ENCODE measurements at places on chromosomes 1 and 21.

- no peak for DNase-seq
Observed at GRCh38 chr1:86751923-86752322, 47.5 kb downstream of the SH3GLB1 start.

DNA sequence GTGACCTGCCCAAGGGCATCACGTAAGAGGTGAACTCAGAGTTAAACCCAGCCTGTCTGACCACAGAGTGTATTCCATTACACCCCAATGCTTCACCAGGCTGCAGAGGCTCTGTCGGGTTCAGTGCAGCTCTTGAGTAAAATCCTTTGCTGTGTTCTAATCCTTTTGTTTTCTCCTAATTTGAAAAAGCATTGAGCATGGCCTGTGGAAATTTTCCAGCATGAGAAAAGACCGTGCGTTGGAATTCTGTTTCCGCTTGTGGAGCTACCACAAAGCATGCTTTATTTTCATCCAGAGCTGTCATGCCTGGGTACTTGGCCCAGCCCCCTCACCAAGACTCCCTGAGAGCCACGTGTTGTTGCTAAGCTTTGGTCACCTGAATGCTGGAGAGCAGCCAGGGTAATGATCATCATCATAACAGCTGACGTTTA is 317.6 kb downstream of the PRDM2 start:
- DNase-seq: no peak

- no peak for DNase-seq
Observed at GRCh38 chr1:119516680-119517079, 9.7 kb downstream of the HSD3B1 start.

- DNase-seq: no peak
Observed at GRCh38 chr1:153342178-153342577, 6.5 kb downstream of the PGLYRP4 start.

DNA sequence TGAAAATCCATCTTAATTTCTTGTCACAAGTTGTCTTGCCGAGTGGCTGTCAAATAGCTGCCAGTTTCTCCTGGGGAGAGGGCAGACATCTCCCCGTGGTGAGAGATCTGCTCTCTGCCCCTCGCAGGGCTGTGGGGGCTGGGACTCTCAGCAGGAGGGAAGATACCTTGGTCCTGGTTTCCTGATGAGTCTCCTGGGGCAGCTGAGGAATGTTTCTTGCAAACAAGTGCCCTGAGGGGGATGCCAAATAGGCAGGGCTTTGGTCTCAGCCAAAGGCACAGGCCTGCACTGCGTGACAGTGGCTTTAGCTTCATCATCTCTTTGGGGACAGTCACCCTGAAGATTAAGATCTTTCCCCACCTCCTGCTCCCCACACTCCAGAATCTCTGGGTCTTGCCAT is 40.9 kb downstream of the SYT6 start:
- DNase-seq: no peak

GRCh38 chr1:3440711-3441409 is 13.6 kb upstream of the ARHGEF16 start:
- no peak for DNase-seq

DNA sequence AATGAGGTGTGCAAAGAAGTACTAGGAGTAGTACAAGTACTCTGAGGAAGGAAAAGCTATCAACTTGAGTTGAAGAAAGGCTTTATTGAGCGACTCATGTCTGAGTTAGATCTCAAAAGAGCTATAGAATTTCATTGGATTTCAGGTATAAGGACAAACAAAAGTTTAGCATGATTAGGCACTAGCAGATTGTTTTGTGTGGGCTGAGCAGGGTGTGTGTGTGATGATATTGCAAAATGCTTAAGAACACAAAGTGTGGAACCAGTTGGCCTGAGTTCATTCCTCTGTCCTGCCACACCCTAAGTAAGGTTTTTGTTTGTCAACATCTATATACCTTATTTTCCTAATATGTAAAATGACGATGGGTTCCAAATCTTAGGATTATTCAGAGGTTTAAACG is 158.9 kb downstream of the KCNK2 start:
- DNase-seq: no peak

- no peak for DNase-seq
Observed at GRCh38 chr1:54995835-54996234, 2.9 kb upstream of the BSND start.

DNA sequence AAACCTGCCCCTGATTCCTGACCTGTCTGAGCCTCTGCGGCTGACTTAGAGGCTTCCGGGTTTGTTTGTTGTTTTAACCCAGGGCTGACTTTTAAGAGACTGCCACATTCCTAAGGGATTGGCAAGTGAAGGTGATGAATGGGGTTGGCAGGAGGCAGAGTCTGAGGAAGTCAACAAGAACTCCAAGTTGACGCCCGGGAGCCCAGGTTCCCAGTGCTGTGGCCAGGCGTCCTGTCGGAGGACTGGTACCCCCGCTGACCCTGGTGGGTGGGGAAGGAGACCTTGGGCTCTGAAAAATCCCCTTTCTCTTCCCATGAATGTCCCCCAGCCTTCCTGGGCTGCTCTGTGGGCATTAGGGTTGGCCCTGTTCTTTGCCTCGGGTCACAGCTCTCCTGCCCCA is 19.7 kb upstream of the EPS8L3 start:
- DNase-seq: peak; percentile 63

GRCh38 chr1:92975551-92976232 is 14.4 kb upstream of the DIPK1A start:
- no peak for DNase-seq

GRCh38 chr1:50251702-50252101 is 143.0 kb downstream of the ELAVL4 start:
- DNase-seq: no peak

- DNase-seq: no peak
Observed at GRCh38 chr1:111725192-111725591, 14.0 kb downstream of the INKA2 start.

DNA sequence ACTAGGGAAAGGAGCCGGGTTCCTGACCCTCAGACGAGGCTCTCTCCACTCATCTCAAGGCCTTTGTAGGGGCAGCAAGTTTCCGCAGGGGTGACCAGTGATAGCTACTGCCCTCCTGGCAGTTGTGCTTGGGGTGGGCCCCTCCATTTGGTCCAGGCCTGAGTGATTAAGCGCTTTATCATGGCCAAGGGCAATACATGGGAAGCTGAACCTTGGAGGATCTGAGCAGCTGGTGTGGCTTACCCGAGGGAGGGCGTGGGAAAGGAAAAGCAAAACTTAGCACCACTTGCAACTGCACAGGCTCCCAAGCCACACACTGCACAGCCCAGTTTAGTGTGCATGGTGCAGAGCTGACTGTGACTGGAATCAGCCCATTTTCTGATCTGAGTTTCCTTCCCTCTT is 47.8 kb downstream of the GADD45A start:
- no peak for DNase-seq

DNA sequence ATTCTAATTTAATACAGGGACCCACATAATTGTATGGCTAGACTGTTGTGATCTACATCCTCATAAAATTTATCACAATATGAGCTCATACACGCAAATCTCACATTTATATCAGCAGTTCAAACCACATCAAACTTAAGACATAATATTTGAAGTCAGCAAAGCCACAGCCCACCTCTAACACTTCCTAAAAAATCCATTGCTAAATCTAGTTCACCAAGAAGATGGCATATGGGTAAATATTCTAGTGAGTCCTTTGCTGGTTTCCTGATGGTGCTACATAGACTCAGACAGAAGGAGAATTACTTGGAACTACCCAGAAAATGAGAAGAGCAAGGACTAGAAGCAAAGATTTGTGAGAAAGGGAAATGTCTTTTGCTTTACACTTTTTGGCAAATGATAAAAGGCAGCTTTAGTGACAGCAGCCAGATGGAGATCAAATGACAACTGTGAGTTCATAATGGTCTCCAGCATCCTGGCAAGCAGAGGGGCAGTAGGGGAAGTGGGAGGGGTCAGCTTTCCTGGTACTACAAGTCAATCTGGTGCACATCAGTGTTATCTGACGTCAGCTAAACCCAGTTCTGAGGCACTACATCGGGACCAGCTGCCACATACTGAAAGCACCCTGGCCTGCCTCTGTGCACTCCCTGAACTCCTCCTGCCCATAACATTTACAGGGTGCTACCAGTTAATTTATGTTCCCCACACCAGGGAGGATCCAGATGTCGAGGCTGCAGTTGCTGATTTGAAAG is 10.6 kb upstream of the GADD45A start:
- no peak for DNase-seq

DNA sequence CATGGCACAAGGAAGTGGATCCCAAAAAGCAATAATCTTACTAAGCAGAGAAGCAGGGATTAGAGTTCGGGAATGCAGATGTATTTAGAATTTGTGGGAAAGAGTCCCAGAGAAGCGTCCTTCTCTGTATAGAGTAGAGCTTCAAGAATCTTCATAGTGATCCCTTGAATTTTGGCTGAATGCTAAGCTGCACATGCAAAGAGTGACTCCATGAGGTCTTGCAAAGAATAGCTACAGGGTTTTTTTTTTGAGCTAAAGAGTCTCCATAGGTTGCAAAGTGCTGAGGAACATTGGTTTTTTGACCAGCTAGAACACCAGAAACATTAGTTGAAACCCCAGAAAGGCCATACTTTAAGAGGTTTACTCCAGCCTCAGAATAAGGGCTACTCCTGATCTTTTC is 206.7 kb downstream of the CTH start:
- DNase-seq: no peak

GRCh38 chr1:218633238-218633988 is 288.3 kb downstream of the TGFB2 start:
- no peak for DNase-seq

- no peak for DNase-seq
Observed at GRCh38 chr1:918843-919242, 4.9 kb upstream of the SAMD11 start.

DNA sequence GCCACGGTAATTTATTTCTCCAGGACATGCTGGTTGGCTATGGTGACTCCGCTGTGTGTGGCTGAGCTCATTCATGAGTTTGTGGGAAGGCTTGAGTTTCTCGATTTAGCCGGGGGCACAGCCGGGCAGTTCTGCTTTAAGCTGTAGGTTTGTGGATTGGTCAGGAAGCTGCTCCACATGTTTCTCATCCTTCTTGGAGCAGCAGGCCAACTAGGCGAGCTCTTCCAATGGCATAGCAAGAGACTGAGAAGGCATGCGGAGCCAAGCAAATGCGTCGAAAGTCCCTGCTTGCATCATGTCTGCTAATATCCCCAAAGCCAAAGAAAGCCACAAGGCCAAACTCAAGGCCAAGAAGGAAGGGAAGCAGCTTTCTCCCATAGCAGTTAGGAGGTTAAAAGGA is 71.6 kb upstream of the GREM2 start:
- DNase-seq: no peak

DNA sequence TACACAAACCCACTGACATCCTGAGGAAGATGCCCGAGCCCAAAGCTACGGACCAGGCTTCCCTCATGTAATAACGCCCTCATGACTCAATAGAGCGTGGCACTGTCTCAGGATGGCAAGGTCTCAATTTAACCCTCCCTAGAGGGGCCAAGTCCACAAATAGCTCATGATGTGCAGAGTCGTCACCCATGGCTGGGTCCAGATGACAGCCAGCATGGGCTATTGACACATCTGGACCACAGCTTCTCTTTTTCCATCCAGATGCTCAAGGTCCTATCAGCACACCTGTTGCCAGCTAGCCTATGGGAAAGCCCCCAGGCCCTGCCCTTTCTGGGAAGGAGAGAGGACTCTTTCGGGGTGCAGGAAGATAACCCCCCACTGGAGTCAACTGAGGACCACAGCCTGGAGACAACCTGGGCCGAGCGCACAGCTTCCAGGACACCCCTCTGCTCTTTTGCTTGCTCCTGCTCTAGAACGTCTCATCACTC is 2.8 kb downstream of the LAPTM5 start:
- no peak for DNase-seq

GRCh38 chr1:19606817-19607642 is 37.1 kb upstream of the NBL1 start:
- no peak for DNase-seq

DNA sequence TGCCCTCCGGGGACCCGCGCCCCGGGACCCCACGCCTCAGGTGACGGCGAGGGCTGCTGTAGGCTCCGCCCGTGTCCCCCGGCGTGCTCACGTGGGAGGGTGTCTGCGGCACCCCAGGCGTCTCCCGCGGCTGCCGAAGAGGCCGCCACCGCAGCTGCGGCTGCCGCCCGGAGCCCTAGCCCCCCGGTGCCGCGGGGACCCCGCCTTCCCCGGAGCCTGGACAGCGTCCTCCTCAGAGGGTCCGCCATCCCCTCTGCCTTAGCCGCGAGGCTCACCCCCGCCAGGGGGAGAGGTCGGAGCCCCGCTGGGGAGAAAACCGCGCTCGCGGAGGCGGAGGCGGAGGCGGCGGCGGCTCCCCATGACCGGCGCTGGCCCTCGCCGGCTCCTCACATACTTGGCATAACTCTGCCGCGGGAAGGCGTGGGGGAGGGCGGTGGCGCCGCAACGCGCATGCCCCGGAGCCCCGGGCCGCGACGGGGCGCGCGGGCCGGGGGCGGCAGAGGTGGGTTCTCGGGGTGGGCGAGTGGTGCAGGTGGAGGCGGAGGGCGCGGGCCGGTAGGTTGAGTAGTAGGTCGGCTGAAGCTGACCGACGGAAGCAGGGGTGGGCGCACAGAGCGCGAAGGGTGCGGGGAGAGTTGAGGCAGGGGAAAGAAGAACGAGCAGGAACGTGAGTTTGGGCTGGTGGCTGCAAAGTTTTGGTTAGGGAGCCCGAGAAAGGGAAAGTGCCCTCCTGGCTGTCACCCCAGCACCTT is 700 bp upstream of the SYDE2 start:
- peak; percentile 54 for DNase-seq

DNA sequence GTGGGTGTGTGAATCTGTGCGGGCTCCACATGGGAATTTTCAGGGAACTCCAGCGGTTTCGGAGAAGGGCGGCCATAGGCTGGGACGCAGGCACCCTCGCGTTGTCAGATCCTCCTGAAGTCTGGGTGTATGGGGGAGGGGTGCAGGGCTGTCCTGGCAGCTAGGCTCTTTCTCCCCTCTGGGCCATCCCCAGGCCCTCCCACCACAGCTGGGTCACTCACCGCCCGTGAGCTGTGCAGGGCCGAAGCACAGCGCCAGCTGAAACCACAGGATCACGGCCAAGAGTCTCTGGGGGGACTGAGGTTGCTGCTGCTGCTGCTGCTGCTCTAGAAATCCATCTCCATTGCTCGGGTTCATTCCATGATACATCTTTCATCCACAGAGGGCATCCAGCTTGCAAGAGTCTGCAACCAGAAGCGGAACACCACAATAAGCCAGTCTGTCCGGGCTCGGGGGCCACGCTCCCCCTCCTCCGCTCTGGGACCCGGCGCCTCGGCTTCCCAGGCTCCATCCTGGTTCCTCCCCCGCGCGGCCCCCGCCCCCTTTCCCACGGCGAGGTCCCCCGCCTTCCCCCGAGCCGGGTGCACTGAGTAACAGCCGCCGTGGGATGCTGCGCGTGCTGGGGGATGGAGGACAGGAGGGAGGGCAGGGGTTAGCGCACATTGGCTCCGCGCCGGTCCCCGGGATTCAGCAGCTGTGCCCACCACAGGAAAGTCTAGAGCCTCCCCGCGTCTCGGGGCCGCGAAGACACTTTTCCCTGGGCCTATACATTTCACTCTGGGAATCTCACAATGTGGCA is 720 bp downstream of the SUSD4 start:
- no peak for DNase-seq

DNA sequence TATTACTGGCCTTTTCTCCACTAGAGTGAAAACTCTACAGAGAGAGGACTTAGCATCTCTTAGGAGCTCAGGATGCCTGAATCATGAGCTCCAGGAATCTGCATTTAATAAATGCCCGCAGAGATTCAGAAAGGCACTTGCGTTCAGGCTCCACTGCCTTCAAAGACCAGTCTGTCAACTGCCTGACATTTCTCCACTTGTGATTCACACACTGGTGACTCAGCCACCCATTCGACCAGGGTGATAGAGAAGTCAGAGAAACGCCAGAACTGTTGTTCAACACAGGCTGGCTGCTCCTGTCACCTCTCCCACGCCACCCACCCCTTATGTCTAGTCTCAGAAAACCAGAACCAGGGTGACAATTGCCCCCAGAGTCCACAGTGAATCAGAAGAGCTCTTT is 26.9 kb upstream of the LBR start:
- DNase-seq: no peak

Data from foreskin keratinocyte (primary cell).